ENCODE measurements at places on chromosomes 11 and 22.

DNA sequence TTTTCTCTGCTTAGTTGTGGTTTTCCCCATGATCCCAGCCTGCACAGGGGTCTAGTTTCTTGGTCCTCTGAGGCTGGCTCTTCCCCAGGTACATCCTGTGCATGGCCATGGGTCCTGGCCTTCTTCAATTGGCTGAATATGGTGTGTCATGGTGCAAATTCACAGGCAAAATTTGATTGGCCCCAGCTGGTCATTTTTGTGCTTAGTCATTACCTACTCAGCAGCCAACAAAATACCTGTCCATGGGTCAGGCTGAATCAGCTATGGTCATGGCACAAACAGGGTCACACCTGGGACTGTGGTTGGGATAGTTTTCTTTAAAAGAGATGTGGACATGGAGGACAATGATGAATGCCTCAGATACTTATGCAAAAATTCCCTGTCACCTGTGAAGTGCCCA, 85.7 kb downstream of the CSNK2A3 start:
- no peak for DNase-seq

- no peak for DNase-seq
These were observed 3.3 kb downstream of the IL10RA start for GRCh38 chr11:117989351-117990102.

DNA sequence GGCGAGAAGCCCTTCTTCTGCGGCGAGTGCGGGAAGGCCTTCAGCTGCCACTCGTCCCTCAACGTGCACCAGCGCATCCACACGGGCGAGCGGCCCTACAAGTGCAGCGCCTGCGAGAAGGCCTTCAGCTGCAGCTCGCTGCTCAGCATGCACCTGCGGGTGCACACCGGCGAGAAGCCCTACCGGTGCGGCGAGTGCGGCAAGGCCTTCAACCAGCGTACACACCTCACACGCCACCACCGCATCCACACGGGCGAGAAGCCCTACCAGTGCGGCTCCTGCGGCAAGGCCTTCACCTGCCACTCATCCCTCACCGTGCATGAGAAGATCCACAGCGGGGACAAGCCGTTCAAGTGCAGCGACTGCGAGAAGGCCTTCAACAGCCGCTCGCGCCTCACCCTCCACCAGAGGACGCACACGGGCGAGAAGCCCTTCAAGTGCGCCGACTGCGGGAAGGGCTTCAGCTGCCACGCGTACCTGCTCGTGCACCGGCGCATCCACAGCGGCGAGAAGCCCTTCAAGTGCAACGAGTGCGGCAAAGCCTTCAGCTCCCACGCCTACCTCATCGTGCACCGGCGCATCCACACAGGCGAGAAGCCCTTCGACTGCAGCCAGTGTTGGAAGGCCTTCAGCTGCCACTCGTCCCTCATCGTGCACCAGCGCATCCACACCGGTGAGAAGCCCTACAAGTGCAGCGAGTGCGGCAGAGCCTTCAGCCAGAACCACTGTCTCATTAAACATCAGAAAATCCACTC, 12.2 kb downstream of the ZNF74 start:
- DNase-seq = no peak

- DNase-seq = no peak
These were observed 46.0 kb upstream of the HIPK3 start for GRCh38 chr11:33211153-33211552.

GRCh38 chr11:19237813-19238212, 2.9 kb downstream of the E2F8 start:
- DNase-seq = no peak

GRCh38 chr11:58671983-58672633, 49.6 kb downstream of the CNTF start:
- no peak for DNase-seq

- peak; percentile 50 for DNase-seq
These were observed 10.4 kb upstream of the MRPL17 start for GRCh38 chr11:6693342-6694228.

- DNase-seq = no peak
These were observed 160.1 kb upstream of the NECTIN1 start for GRCh38 chr11:119889111-119889510.

DNA sequence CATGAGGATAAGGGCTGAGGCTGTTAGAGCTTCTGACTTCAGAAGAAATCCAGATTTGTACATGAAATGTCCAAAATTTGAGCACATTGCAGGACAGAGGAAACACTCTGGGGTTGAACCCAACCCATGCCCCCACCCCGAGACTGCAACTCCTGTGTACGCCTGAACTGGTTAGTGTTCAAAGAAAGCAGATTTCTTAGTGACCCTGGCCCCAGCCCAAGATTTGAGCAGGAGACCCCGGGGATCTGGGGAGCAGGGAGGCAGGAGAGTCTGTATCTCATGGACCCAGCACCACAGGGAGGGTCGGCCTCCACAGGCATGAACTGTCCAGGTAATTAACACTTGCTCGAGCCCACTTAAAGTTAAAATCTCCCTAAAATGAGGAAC, 69.3 kb upstream of the WNT7B start:
- no peak for DNase-seq

GRCh38 chr11:121104312-121104762, 3.3 kb downstream of the TECTA start:
- no peak for DNase-seq

- DNase-seq = no peak
These were observed 46.7 kb upstream of the PARVA start for GRCh38 chr11:12330485-12331231.

- DNase-seq = no peak
These were observed 11.2 kb upstream of the ACR start for GRCh38 chr22:50726643-50727340.

- DNase-seq = no peak
These were observed 1042.8 kb downstream of the BRD1 start for GRCh38 chr22:48784701-48785503.

DNA sequence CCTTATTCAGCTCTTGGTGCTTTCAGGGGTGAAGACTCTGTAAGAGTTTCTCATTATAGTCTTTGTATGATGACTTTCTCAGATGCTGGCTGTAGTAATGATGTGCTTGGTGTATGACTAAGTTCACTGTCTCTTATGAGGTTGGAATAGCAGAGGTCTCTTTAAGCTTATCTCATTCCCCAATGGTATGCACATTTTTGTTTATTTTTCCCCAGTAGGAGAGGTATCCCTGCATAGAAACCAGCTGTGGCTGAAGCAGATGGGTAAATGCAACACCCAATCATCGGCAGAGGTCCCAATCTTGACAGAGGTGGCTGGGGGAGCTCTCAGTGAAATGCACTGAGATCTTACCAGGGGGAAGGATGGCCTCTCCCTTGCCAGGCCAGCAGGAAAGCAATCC, 34.6 kb downstream of the BBOX1 start:
- no peak for DNase-seq

DNA sequence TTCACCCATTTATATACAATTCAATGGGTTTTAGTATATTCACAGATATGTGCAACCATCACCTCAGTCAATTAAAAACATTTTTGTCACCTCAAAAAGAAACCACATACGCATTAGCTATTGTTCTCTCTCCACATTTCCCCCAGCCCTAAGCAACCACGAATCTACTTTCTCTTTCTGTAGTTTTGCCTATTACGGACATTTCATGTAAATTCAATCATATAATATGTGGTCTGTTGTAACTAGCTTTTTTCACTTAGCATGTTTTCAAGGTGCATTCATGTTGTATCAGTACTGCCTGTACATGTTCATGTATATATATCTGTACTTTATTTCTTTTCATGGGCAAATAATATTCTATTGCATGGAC, 104.7 kb upstream of the RRM1 start:
- no peak for DNase-seq

DNA sequence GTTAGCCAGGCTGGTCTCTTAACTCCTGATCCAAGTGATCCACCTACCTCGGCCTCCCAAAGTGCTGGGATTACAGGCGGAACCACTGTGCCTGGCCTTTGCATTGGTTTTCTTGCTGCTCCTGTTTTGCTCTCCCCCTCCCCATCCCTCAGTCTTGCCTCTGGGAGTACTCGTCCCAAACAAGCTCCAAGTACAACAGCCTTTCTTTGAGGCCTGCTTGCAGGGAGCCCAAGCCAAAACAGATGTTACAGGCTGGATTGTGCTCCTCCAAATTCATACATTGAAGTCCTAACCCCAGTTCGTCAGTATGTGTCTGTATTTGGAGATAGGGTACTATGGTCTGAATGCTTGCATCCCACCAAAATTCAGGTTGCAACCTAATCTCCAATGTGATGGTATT, 8.6 kb downstream of the IGLL1 start:
- no peak for DNase-seq

- no peak for DNase-seq
These were observed 197.9 kb downstream of the BRD1 start for GRCh38 chr22:49629586-49630447.

DNA sequence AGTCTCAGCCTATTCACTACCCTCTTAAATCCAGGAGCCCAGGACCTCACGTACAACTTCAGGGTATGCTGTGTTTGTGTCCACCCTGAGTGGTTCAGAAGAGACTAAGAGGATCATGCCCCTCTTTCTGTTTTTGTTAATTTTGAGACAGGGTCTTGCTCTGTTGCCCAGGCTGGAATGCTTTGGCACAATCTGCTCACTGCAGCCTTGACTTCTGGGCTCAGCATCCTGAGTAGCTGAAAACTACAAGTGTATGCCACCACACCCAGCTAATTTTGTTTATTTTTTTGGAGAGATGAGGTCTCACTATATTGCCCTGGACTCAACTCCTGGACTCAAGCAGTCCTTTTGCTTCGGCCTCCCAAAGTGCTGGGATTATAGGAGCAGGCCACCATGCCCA, 118.5 kb downstream of the NAT10 start:
- no peak for DNase-seq

DNA sequence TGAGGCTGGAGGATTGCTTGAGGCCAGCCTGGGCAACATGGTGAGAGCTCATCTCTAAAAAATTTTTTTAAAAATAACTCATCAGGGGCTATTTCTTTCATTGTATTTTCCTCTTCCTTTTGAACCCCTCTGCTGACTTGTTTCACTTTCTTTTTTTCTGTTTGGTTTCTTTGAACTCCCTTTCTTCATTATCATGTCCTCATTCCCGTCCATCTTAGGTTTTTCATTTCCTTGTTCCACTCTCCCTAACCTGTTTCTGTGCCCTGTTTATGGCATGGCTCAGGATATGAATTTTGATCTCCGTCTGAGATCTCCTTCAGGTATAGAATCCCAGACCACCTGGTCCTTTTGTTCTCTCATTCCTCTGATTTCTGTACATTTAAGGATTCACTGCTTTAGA, 12.5 kb downstream of the MARK2 start:
- no peak for DNase-seq

GRCh38 chr11:113531083-113531482, 55.9 kb upstream of the DRD2 start:
- DNase-seq = no peak

DNA sequence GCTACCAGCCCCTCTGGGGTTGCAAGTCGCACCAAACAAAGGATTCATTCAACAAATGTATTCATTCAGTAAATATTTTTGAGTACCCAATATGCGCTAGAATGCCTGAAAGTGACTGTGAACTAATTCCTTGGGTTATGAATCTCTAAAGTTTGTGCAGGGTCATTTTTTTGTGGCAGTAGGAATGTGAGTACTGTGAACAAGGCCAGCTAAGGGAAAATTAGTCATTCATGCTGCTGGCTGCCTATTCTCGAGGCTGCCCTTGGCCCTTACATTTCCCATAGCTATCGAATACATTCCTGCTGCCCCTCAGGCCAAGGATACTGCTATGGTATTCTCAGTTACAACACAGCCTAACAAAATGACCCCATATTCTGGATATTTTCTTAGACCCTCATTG, 141.6 kb downstream of the TRPC6 start:
- DNase-seq = no peak

GRCh38 chr11:61967924-61968757, 707 bp upstream of the FTH1 start:
- no peak for DNase-seq

- DNase-seq = no peak
These were observed 19.9 kb downstream of the CD44 start for GRCh38 chr11:35158701-35159510.

- no peak for DNase-seq
These were observed 19.4 kb downstream of the HTR3A start for GRCh38 chr11:113994077-113994954.

DNA sequence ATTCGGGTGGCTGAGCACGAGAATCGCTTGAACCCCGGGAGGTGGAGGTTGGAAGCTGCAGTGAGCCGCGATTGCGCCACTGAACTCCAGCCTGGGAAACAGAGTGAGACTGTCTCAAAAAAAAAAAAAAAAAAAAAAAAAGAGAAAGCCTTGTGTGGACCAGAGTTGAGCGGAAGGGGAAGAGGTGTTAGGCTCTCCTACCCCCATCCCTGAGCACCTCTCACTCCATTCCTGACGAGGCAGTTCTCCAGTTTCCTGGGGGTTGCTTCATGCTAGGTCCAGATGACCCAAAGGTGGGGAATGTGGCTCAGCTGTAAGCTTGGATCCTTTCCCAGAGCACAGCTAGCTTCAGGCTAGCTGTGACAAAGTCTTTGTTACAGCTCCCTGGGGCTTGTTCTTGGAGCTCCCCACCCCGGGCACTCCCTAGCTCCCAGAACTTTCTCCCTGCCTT, 8.8 kb upstream of the DNAL4 start:
- DNase-seq = peak; percentile 91

- DNase-seq = no peak
These were observed 1180.8 kb downstream of the JRKL start for GRCh38 chr11:97570636-97571035.

GRCh38 chr22:39130892-39131855, 21.3 kb downstream of the CBX7 start:
- no peak for DNase-seq

DNA sequence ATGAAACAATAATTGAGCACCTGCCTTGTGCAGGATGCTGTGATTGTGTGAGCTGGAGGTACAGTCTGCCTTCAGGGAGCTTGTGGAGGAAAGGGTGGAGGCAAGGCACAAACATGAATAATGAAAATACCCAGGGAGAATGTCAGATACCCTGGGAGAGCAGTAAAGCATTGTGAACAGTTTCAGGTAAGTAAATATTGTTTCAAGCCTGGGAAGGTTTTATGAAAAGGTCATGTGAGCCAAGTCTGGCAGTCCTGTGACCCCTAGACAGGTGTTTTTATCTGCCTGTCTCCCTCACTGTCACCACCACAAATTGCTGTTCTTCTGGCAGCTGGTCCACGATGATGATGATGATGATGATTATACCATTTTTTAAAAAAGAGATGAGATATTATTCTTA, 32.0 kb downstream of the SPECC1L start:
- no peak for DNase-seq

DNA sequence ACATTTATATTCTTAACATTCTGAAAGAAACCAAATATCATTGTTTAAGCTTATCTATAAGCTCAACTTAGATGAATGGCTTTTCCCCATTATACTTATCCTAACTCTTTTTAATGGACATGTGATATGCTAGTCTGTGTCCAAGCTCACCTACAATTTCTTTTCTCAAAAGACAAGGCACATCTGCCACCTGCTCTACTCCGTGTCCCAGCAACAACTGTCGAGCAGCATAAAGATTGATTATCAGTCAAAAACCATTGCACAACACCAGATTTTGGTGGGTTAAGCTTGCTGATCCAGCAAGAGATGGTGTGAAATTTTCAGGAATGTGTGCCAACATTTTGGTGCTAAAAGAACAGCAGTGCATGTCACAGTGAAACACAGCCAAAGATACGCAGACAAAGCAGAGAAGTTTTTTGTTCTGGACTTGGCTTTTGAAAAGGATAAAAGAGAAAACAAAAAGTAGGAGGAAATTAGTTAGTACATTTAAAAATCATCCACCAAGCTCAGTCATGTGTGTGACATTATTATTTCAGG, 65.8 kb downstream of the DCDC1 start:
- DNase-seq = no peak

- DNase-seq = no peak
These were observed 1.0 kb downstream of the PATL1 start for GRCh38 chr11:59667812-59668187.

GRCh38 chr11:104946907-104947306, 21.5 kb downstream of the CASP4 start:
- DNase-seq = peak; percentile 57

- DNase-seq = no peak
These were observed 4.2 kb upstream of the CHRDL2 start for GRCh38 chr11:74735365-74735928.
